ENCODE measurements at places on chromosomes 3 and 15.

DNA sequence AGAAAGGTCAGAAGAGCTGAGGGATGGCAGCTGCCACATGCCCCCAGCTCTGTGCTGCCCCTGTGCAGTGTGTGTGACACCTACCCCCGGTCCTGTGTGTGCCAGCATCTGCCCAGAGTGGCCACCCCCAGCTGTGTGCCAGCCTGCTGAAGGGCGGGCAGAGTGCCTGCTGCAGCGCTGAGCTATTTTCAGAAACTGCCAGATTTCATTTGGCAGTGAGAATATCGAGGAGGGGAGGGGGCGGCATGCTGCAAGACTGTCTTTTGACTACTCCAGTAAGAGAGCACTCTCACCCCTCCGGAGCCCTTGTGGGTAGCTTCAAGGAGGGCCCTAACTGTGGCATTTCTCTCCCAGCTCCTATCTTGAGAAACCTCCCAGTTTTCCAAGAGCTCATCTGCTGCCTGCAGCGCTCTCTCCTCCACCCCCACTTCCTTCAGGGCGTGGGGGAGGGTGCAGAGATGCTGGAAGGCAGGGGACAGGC lies 25.2 kb upstream of the DOCK3 start:
- no peak overlapping the region for H3K27ac ChIP-seq
- no peak overlapping the region for H3K4me3 ChIP-seq
- no peak for DNase-seq
- H3K27me3 ChIP-seq: no peaks in the 10 kb centered on the region
- H3K4me1 ChIP-seq: peaks cover 12% of the 10 kb centered on the region

DNA sequence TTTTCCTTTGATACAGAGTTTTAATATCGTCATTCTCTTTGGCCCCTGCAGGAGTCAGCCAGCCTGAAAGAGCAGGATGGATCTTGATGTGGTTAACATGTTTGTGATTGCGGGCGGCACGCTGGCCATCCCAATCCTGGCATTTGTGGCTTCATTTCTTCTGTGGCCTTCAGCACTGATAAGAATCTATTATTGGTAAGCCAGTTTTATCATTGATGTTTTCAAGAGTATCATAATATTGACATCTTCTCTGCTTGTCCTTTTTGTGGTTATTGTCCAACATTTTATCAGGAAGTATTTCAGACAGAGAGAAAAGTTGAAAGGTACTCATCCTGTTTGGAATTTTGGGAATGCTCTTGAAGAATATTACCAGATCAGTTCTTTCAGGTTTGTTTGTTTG lies 18.9 kb downstream of the ABHD6 start:
- no peaks in the 10 kb centered on the region for H3K27me3 ChIP-seq
- no peaks in the 10 kb centered on the region for H3K36me3 ChIP-seq
- H3K27ac ChIP-seq: no peak overlapping the region
- peaks cover 15% of the 10 kb centered on the region for H3K4me1 ChIP-seq
- H3K4me3 ChIP-seq: no peak overlapping the region

DNA sequence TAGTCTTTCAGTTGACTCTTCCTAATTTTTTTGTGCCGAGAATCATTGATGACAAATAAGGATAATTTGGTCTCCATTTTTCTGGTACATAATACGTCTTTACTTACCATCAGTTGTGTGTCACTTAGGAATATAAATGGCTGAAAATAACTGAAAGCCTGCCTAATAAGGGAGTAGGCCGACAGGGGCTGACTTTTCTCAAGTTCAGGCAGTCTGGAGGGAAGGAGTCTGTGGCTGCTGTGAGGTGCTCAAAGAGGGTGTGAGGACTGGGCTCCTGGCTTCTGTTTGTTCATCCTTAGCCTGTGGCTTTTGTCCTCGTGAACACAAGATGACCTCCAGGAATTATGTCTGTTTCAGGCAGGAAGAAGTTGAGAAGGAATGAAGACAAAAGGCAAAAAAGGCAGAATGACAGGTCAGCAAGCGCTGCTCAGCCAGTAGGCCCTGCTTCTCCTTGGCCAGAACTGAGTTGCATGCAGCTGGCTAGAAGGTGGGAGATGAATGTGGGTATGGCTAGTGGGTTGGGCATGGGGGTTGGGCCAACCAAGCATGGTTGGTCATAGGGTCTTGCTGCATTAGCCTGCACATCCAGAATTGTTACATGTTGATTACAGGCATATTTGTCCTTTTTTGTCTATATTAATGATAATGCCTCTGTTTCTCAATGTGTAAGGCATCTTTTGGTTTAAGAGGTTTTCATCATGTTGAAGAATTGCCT lies 29.2 kb downstream of the IGF1R start:
- H3K36me3 ChIP-seq: no peaks in the 10 kb centered on the region
- H3K4me1 ChIP-seq: no peaks in the 10 kb centered on the region
- no peak overlapping the region for H3K27ac ChIP-seq
- DNase-seq: no peak
- H3K27me3 ChIP-seq: no peaks in the 10 kb centered on the region

DNA sequence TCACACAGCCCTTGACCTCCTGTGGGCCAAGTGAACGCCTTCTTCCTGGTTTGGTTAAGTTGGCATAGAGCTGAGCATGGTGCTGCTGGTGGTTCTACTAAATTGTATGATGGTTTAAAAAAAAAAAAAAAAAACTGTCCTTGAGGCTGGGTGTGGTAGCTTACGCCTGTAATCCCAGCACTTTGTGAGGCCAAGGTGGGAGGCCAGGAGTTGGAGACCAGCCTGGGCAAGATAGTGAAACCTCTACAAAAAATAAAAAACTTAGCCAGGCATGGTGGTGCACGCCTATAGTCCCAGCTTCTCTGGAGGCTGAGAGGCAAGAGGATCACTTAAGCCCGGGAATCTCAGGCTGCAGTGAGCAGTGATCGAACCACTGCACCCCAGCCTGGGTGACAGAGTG lies 58.9 kb upstream of the FLNB start:
- no peak for DNase-seq
- H3K27ac ChIP-seq: no peak overlapping the region
- no peaks in the 10 kb centered on the region for H3K36me3 ChIP-seq
- H3K27me3 ChIP-seq: no peaks in the 10 kb centered on the region

DNA sequence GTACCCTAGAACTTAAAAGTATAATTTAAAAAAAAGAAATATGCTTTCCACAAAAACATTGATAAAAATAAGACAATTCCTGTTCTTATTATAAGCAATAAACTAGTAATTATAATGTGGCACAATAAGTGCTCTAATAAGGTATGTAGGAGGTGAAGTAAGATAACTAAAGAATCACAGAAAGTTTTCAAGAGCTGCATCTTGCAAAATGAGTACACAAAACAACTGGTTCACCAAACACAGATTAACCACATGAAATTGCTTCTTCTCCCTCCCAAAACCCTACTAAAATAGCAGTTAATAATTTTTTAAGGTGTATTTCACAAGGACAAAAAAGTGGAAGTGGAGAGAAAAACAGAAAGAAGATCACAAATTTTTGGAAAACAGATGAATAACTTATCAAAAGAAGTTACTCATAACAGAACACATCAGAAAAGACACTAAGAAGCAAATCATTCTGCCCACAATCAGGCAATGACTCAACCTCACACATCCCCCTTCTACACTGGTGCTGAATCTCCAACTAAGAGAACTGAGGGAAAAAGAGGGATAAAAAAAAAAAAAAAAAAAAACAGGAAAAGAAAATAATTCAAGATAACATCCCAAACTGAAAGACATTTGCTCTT lies 64.2 kb downstream of the TBC1D5 start:
- H3K36me3 ChIP-seq: no peaks in the 10 kb centered on the region
- H3K4me3 ChIP-seq: no peak overlapping the region
- DNase-seq: no peak
